Left ventricle myocardium superior (tissue), 1 donor: ENCODE measurements at places on chromosomes 7 and 10.

DNA sequence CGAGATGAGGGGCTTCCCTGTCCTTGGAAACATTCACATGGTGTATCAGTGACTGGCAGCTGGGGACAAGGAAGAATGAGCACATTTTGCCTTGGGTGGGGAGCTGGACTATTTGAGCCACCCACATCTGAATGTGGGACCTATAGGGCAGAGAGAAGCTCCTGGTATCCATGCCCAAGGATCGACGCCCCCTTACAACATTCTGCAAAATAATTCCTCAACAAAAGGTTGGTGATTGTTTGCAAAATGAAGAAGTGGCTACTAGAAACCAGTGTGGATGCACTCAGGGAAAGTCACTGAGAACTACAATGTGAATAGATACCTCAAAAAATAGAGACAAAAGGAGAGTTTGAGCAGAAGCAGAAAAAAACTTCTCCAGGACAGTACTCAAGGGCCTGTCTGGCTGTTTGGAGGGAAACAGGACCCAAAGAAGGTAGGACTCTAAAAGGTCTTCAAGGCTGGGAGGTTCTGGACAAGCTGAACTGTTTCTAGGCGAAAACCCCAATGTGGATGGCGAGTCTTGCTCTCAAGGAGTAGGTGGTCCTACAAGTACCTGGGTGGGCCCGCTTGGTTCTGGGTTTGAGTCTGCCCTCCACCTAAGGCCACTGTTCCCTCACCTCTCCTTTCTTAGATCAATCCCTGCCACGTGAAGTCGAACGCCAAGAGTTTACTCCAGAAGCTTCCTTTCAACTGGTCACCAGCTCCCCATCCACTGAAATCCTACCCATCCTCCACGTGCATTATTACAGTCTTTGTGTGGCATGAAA, 125.0 kb upstream of the ZNF746 start:
- DNase-seq = no peak

GRCh38 chr7:135158141-135158655, 10.3 kb downstream of the TMEM140 start:
- no peak for DNase-seq

DNA sequence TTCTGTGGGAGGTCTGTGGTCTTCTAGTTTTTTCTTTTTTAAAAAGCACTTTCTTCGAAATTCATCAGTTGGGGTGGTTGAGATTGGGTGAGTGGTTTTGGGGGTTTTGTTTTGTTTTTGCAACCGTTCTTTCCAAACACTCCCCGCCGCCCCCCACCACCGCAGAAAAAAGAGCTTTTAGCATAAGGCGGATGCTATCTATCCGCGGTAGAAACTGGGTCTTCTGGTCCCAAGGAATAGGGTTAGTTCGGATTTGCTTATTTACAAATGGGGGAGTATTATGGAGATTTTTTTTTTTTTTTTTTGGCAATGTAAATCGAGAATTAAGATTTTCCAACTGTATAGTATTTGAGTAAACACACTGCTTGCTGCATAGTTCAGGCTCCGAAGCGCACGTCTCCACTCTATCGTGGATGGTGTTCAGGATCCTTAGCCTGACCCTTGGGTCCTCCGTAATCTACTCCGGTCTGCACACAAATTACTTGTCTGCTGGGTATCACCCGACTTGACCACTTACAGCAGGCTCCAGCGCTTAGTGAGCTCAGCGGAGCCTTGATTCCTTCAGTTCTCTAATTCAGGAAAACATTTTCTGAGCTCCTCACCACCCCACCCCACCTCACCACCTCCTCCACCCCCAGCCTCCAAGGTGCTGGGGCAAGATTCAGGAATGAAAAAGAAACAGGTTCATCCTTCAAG, 757 bp upstream of the NRCAM start:
- no peak for DNase-seq

DNA sequence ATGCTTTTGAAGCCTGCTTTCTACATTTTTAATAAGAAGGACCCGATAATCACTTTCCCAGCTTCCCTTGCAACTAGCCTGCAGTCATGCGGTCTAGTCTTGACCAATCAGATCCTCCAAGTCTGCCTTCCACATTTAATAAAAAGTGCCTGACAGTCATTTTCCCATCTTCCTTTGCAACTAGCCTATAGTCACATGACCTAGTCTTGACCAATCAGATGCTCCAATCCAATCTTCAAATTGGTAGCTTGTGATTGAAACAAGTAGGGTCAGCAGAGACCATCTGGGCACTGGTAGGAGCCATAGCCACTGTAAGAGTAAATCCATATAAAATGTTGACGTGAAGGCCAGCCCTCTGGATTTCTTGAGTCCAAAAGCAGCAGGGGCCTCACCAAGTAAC, 80.0 kb downstream of the NPTX2 start:
- no peak for DNase-seq

GRCh38 chr7:55310287-55311025, 54.7 kb upstream of the LANCL2 start:
- no peak for DNase-seq

DNA sequence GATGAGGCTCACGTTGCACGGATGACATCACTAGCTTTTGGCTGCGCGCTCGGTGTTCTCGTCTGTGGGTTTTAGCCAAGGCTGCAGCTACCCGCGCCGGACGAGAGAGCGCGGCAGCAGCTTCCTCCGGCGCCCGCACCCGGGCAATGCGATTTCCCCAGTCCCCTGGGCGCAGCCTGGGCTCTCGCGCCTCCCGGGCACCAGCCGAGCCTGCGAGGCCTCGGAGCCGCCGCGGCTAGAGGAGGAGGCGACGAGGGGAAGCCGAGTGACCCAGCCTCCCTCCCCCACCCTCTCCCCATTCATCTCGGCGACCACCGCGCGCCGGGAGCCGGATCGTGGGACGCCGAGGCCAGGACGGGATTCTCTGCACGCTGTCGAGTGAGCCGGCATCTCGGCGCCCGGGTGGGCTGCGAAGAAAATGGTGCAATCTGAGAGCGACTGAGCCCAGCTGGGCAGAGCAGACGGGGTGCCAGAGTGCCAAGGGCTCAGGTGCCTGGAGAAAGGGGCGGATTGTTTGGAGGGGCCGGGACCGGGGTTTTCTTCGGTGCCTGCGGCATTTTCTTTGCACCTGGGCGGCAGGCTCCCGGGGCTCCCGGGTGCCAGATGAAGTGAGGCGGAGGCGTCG, 1.2 kb upstream of the TMEM178B start:
- peak; percentile 71 for DNase-seq

DNA sequence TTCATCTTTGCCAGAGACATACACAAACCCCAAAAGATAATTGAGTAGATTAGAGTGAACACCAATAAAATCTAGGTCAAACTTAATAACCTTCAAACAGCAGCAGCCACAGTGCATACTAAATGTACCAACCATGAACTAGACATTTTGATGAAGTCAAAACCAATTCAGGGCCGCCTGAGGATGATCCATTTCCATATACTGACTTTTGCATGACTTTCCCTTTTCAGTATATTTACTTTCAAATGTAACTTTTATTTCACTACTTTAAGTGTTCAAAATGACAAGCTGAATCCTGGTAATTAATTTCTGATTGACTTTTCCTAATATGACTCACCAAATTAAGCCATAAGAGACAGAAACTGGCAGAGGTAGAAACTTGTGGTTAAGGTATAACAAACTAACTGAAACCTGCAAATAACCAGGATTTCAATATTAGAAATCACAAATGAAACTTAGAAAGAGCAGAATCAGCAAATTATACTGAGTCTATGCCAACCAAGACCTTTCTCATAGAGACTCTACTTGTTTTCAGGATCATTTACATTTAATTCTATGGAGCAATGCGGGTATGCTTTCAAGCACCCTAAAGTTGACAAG, 171.9 kb upstream of the LRRN3 start:
- DNase-seq = no peak

GRCh38 chr10:3525832-3526449, 259.1 kb downstream of the KLF6 start:
- DNase-seq = no peak

DNA sequence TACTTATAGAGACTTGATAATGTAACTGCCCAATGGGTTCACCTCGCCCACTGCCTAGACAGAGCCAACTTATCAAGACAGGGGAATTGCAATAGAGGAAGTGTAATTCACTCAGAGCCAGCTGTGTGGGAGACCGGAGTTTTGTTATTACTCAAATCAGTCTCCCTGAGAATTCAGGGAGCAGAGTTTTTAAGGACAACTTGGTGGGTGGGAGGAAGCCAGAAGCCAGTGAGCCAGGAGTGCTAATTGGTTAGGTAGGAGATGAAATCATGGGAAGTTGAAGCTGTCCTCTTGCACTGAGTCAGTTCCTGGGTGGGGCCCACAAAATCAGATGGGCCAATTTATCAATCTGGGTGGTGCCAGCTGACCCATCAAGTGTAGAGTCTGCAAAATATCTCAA, 20.1 kb upstream of the C7orf33 start:
- DNase-seq = no peak

GRCh38 chr10:3173171-3173878, 743 bp upstream of the PITRM1 start:
- DNase-seq = peak; percentile 77

DNA sequence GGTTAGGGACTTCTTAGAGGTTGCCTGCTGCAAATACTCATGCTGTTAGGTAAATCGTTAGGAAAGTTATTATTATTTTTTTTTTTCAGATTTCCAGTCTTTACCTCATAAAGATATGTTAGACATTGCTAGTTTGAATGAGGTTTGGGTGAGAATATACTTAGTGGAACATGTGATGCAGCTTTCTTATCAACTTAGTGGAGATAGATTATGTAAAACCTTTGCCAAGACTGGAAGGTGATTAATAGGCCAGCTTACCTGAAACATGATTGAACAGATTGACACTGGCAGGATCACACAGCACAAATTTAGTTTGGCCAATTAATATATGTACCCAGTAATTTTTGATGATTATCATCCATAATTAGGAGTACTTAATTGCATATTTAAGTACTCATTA, 32.3 kb downstream of the ADD3 start:
- DNase-seq = no peak

GRCh38 chr10:79937701-79938151, 11.2 kb downstream of the SFTPD start:
- no peak for DNase-seq

- DNase-seq = no peak
Measured at GRCh38 chr10:74835963-74836362, 9.6 kb downstream of the KAT6B start.

DNA sequence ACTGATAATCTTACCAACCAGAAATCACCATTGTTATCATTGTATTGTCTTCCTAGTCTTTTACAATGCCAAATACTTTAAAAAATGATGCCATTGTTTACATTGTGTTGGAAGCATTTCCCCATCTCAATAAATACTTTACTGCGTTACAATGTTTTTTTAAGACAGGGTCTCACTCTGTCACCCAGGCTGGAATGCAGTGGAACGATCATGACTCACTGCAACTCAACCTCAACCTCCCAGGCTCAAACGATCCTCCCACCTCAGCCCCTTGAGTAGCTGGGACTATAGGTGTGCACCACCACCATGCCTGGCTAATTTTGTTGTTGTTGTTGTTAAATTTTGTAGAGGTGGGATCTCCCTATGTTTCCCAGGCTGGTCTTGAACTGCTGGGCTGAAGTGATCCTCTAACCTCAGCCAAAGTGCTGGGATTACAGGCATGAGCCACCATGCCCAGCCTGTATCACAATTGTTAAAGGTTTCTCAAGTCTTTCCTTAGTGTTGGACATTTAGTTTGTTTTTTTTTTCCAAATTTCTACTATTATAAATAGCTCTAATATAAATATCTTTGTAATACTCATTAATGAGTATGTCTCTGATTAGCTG, 13.5 kb downstream of the LRMDA start:
- no peak for DNase-seq

DNA sequence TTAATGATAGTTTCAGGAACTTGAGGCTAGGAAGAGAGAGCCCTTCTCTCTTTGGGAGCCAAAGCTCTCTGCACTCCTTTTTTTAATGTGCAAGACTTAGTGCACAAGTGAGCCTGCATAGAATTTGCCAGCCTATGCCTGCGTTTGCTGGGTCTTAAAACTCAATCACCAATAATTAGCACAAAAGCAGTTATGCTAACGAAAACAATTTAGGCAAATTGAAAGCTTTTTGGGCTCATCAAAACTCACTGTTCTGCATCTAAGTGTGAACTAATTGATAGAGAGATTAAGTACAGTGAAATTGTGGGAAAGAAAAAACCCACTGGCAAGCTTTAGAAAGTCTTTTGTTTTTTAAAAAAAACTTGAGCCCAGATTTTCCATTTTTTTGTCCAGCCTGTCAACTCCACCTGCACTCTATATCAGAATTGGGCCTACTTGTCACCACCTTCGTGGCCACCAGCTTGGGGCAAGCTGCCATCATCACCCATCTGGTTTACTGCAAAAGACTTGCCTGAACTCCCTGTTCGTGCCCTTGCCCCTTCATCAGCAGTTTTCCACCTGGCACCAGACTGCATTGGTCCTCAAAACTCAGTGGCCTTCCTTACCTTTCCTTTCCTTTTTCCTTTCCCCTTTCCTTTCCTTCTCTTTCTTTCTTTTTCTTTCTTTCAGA, 37.8 kb downstream of the CRHR2 start:
- DNase-seq = no peak

DNA sequence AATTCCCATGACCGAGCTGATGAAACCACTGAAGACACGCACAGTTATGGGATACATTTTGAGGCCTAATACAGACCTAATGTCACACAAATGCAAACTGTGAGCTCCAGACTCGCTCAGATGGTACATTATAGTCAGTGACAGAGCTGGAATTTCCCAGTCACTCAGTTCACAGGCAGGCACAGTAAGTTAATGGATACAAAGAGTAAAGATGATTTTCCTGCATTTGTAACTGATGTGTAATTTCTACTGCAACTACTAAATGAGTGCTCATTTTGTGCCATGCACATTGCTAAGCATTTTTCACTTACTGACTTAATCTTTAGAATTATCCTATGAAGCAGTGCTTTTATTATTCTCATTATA, 56.5 kb downstream of the ENO4 start:
- no peak for DNase-seq

- DNase-seq = no peak
Measured at GRCh38 chr10:103763374-103764202, 91.8 kb downstream of the SH3PXD2A start.

- no peak for DNase-seq
Measured at GRCh38 chr10:24453404-24453830, 244.5 kb downstream of the KIAA1217 start.

DNA sequence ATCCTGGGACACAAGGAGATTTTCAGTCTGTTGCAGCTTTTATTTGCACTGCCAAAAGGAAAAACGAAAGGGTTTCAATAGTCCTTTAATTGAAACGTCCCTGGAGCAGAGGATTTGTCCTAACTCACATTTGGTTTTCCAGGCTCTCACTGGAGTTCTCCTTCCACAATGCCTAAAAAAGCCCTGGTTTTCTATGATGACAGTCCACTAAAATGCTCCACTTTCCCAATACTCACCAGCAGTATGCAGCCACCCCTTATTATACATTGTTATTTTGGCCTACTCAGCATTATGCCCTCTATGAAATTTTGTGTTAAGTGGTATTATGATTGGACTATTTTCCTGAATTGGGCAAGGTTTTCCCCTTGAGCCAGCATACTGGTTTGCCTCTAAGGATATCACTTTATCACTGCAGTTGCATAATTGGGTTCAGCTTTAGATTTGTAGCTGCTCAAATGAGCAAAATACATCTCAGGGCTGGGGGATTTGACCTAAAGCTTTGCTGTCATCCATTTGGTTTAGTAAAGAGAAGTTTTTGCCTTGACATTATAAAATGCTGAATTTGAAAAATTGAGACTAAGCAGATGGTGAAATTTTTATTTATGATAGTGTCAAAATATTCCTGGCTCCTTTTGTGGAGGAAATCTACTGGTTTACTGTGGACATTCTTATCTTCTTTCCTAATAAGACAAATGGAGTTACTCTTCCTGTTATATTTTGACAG, 239.2 kb downstream of the RNLS start:
- no peak for DNase-seq
